Stimulated activated CD4-positive, alpha-beta T cell treated with anti-CD3 and anti-CD28 coated beads, Interleukin-1b, Interleukin-23, amount 100 ng/mL, for 1 hour (primary cell): ENCODE measurements at places on chromosomes 1 and 21.

- DNase-seq, result no peak
These were observed 5.1 kb upstream of the LEFTY2 start for GRCh38 chr1:225946082-225946620.

- no peak for DNase-seq
These were observed 22.5 kb upstream of the SRP9 start for GRCh38 chr1:225754940-225755641.

- no peak for DNase-seq
These were observed 56.4 kb downstream of the LHX4 start for GRCh38 chr1:180286417-180286816.

GRCh38 chr1:19078536-19078935, 122.1 kb upstream of the IFFO2 start:
- DNase-seq, result no peak

- no peak for DNase-seq
These were observed 14.4 kb downstream of the S100A16 start for GRCh38 chr1:153598309-153599172.

DNA sequence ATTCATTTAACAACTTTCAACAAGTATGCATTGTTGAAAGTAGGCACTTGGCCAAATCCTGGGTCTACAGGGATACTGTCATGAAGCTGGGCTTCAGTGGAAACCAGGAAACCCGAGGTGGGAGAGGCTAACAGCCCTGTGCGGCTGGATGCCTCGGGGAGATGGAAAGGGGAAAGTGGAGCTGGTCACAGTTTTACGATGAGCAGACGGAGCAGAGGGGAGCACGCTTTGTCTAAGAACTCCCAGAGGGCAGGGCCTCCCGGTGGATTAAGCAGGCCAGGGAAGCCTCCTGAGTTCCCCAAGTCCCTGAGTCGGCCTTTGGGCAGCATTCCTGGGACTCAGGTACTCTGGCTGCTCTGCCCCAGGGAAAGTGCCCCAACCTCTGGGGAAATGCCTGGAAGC, 23.8 kb downstream of the STUM start:
- DNase-seq, result no peak

DNA sequence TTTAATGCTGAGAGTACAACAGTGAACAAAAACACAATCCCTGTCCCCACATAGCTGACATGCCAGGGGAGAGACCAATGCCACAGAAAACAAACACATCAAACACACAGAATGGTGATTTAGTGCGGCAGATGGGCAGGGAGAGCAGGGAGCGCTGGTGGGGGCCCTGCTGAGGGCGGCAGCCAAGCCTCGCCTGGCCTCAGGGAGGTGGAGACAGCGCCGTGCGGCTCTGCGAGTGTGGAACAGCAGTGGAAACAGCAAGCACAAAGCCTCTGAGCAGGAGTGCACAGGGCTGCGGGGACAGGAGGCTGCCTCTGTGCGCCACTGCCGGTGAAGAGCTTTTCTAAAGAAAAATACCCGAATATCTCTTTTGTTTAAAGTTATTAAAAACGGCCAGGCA, 17.0 kb downstream of the MCM3AP start:
- DNase-seq, result no peak

GRCh38 chr1:7384679-7385078, 386.4 kb upstream of the VAMP3 start:
- no peak for DNase-seq

DNA sequence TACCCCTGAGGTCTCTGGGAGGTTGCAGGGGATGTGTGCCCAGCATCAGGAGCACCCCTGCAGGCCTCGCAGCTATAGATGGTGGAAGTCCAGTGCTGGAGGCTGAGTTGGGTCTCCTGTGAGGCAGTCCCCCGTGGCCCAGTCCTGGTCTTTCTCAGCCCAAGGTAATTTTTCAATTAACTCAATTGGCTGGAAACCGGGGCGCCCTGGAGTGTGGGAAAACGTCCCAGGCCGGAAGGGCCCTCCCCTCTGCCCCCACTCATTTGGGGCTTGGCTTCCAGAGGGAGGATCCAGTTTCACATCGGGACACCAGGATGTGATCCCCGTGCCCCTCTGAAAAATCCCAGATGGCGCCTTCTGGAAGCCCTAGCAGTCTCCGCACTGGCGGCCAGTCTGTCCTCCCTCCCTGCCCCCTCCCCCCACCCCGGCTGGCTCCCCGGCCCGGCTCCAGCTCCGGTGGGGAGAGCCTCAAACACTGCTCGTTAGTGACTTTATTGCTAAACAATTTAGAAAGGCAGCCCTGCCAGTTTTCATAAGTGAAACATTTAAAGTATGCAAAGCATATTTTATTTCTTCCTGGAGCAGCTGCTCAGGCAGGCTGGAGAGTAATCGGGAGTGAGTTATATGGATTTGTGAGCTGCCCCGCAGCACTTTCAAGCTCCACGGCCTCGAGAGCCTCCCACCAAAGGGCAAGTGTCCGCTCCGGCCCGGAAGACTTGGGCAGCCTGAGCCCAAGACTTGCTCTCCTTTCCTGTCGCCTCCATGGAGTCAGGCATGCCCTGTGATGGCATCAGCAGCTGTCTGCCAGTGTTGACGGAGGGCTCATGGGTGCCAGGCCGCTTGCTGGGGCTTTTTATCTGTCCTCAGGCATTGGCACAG, 208.2 kb upstream of the TMEM51 start:
- DNase-seq, result no peak

- DNase-seq, result no peak
These were observed 4.1 kb downstream of the NOC2L start for GRCh38 chr1:954927-955326.
